ENCODE measurements at places on chromosomes 4 and X.

DNA sequence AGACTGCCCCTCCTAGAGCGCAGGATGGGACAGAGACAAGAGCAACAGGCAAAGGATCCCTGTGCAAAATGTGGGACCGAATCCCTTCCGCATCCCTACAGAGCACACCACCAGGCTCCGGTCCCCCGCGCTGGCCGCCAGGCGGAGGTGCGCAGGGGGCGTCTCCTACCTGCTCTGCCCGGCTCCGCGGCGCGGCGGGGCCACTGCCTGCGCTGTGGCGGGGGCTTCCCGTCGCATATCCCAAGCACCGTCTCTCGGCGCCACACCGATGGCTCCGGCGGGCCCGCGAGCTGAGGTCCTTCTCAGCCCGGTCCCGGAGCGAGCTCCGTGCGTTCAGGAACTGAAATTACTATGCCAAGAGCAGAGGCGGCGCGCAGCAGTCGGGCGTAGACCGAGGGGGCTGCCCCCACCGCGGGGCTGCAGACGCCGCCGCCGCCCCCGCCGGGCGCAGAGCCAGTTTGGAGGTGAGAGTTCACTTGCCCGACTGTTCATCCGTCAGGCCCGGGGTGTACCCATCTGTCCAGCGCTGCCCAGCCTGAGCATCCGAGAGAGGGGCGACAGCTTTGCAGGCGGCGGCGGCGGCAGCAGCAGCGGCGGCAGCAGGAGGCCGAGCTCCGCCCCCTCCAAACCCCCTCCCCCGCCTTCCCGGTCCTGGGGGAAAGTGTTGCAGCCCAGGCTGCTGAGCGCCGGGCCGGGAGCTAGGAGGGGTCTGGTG lies at the start of gene GPRIN3:
TSS of gene GPRIN3 (minus strand) at position 355 of the 715 bp plus-strand sequence. CDS start 57,690 bp downstream, outside the sequence.
- peak; percentile 17 for DNase-seq

- DNase-seq, result no peak
Measured at GRCh38 chr4:121734571-121734970, 30.4 kb downstream of the SMIM43 start.

DNA sequence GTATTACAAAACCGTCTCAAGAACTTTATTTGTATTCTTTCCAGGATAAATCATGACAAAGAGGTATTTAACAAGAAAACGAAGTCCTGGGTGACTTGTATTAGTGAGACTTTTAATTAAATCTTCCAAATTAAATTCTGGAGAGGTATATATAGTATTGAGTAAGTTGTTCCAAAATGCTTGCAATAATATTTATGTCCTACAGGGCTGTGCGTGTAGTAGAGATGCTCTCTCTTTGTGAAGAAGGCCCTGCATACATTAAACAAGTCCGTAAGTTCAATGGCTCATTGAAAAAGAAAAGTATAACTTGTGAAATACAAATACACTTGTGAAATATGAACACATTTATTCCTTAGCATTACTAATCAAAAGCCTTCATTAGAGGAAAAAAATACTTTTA lies 211.4 kb downstream of the ARHGAP24 start:
- no peak for DNase-seq

- no peak for DNase-seq
Measured at GRCh38 chr4:9927341-9928007, 93.8 kb downstream of the SLC2A9 start.

- no peak for DNase-seq
Measured at GRCh38 chr4:184728858-184729257, 5.0 kb downstream of the CENPU start.

- DNase-seq, result no peak
Measured at GRCh38 chr4:56062526-56063145, 113.9 kb downstream of the CEP135 start.

Measured in 8988T (cell line).